Small intestine (tissue), 16 donors: ENCODE measurements at places on chromosomes 6 and 20. TPM values are rescaled to one million over a fixed set of nuclear protein-coding genes. Genes with fewer than 3 reads are reported as not detected.

DNA sequence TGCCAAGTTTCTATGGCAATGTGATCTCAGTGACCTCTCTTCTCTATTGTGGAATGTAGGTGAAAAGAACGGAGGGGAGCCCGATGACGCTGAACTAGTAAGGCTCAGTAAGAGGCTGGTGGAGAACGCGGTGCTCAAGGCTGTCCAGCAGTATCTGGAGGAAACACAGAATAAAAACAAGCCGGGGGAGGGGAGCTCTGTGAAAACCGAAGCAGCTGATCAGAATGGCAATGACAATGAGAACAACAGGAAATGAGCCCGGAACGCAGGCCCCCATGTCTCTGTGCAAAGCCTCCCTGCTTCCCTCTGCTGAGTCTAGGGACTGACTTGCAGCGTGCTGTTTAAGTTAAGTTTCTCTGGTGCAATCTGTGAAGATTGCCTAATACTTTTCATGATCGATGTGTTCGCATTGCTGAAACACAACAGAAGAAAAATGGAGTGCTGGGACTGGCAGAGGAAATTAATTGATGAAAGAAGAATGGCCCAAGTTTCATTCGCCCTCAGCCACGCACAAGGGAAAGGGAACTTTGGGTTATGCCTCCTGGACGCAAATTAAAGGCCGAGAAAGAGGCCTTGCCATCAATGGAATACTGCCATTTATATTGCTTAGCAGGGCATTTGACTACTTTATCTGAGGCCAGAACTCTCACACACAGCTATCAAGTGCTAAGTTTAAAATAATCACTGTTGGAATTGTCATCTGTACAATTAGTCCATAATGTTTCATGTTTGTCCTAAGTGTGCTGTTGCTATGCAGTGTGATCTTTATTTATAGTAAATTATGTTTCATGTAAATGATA is 146.4 kb downstream of the AKAP7 start:
- no peak overlapping the region for H3K4me3 ChIP-seq
- H3K4me1 ChIP-seq, result peaks cover 6% of the 10 kb centered on the region
- H3K36me3 ChIP-seq, result no peaks in the 10 kb centered on the region
- H3K27ac ChIP-seq, result peak overlapping the region; percentile 85
- H3K27me3 ChIP-seq, result no peaks in the 10 kb centered on the region
- peak; percentile 55 for DNase-seq

- no peak overlapping the region for H3K27ac ChIP-seq
- DNase-seq, result no peak
- H3K27me3 ChIP-seq, result no peaks in the 10 kb centered on the region
Observed at GRCh38 chr6:146886587-146887446, 288.0 kb downstream of the ADGB start.

DNA sequence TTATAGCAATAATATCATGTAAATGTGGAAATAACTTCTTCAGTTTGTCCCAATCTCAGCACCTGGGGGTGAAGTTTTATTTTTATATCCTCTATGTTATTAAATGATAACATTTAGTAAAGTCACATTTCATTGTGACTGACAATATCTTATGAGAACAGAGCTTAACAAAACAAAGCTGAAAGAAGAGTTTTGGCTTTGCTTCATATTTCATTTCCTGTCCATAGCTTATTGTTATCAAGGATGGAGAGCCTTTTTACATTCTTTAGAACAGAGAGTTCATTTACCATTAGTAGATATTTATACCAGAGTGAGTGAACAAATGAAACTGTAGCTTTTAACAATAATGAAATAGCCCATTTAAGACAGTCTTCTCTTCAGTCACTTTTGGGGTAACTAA is 231.9 kb upstream of the SGK1 start:
- no peak for DNase-seq
- no peaks in the 10 kb centered on the region for H3K27me3 ChIP-seq
- H3K4me3 ChIP-seq, result no peak overlapping the region
- H3K4me1 ChIP-seq, result no peaks in the 10 kb centered on the region
- no peak overlapping the region for H3K27ac ChIP-seq

OPRL1 gene
- polyA plus RNA-seq, result 0.30 TPM
